ENCODE measurements at places on chromosomes 11 and 22.

GRCh38 chr11:56808326-56808725, 59.8 kb upstream of the OR9G4 start:
- DNase-seq, result no peak

DNA sequence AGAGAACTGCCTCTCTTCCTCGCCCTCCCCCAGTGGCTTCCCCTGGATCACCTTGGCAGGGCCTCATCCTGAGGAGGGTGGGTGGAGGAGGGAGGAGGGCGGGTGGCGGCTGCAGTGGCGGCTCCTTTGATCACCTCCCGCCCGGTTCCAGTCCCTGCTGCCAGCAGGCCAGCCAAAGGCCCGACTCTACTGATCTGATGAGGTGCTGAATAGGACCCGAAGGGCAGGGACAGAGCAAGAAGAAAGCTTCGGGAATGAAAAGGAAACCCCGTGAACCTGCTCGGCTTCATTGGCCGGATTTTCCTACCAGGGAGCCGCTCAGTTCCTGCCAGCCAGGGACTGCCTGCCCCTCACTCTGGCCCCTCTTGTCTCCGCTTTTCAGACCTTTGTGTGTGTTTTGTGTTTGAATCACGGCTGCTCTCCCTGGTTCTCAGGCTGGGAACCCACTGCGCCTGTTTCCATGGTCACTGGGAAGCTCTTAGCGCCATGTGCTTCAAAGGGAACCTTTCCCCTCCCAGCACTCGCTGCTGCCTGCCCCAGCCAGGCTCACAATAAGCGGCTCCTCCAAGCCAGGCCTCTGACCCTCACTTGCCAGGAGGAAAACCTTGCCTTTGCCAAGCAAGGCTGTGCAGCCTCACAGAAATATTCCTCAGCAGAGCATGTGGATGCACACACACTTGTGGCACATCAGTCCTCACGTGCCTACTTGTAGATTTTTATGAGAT, 56.8 kb downstream of the C22orf31 start:
- peak; percentile 10 for DNase-seq

DNA sequence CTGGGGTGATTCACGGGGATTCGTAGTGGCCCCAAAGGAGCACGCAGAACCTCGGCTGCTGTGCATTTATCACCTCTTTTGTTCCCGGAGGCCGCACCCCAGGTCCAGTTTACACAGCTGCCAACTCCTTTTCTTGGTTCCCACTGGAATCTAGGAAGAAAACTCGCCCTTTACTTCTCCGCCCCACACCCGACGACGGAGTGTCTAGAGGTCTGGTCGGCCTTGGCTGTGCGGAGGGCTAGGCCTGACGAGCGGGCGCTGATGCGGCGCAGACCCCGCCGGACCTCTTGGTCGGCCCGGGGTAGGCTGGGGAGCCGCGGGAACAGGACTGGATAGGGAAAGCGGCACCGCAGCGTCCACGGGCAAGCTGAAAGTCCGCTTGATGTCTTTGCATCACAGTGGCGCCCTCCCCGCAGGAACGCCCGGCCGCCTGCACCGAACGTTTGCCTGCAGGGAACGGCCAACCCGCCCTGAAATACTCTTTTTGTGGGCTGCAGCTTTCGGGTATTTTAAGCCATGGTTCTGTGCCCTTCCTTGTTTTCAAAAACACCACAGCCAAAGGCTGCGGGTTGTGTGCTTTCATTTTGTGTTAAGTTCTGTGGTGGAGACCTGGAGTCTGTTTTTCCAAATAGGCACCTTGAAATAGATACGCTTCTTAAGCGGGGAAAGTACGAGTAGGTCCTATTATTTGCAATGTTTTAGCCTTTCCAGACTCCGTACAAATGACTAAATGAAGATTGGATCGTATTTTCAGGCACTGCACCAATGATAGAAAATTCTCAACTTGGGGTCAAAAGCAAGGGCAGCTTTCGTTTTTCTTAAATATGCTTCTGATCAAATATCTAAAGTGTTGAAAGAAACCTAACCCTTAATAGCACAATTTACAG, 829 bp upstream of the ZBED5 start:
- no peak for DNase-seq

- no peak for DNase-seq
These were observed 19.9 kb upstream of the TMEM184B start for GRCh38 chr22:38292694-38293093.

- no peak for DNase-seq
These were observed 51.5 kb upstream of the SPATA19 start for GRCh38 chr11:133896642-133897330.

GRCh38 chr11:128723531-128723930, 29.7 kb downstream of the FLI1 start:
- DNase-seq, result no peak

DNA sequence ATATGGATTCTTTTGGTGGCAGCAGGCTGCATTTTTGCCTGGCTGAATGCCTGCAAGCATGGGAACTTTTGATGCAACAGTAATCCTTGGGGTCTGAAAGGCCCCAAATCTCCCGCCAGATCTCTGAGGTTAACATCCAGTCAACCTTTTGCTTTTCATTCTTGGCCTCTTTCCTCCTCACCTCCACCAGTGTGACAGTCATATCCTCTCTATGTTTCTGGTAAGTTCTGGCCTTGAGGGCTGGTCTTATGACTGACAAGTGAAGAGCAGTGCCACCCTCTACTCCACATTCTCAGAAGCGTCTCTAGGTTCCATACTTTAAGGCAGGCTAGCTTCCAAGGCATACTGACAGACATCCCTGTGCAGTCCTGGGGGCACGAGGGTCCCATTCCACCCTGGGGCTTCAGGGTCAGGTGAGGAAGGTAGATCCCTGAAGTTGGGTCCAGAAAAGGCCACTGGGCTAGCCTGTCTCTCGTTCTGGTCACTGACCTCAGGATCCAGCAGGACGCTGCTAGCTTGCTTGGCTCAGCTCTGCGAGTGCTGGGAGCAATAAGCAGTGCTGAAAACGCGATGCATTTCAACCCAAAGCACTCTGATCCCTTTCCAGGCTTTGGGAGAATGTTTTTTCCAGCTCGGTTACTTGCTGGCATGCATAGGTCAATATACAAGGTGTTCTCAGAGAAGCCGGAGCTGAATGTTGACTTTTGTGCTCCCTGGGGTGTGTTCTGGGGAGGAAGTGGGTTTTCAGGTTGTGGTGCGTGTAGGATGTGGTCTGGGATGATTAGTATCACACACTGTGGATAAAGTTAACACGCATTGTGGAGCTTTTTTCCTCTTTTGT, 75.2 kb downstream of the PTPRJ start:
- DNase-seq, result peak; percentile 46

GRCh38 chr11:126857860-126858808, 142.4 kb downstream of the KIRREL3 start:
- DNase-seq, result peak; percentile 58

DNA sequence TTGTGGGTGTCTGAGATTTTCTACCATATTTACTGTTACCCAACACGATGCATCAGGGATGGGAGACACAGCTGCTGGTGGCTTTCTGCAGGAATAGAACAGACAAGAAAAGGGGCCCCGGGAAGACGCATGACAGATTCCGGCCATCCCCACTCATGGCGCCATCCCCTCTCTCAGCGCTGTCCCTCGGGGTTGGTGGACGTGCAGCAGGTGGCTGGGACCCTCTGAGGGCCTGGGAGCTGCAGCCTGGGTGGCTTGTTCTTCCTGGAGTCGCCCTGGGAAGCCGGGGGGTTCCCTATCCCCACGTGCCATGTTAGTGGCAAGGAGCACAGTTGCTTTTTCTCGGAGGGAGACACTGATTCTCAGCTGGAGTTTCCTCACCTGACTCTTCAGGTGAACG, 1123.3 kb downstream of the BRD1 start:
- DNase-seq, result no peak

GRCh38 chr11:90204832-90205646, 17.8 kb downstream of the CHORDC1 start:
- peak; percentile 56 for DNase-seq

DNA sequence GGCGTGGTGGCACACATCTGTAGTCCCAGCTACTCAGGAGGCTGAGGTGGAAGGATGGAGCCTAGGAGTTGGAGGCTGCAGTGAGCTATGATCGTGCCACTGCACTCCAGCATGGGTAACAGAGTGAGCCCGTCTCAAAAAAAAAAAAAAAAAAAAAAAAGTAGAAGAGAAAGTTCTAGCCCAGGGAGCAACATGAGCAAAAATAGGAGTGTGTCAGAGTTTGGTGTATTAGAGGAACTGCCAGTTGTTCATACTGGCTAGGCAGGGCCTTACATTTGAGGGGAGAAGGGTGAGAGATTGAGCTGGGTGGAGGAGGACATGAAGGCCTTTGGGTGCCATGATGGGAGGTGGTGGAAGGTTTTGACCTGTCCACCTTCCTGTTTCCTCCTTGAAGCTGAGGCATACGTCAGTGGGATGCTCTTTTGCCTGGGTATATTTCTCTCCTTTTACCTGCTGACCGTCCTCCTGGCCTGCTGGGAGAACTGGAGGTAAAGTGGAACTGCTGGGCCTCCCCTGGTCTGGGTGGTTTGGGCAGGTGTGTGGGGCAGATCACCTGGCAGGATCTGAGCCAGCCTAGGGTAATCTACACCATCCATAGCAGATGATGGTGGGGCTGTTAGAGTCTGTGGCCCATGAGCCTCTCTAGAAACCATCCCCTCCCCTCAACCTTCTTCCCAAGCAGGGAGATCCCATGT, 7.3 kb downstream of the SIDT2 start:
- no peak for DNase-seq

DNA sequence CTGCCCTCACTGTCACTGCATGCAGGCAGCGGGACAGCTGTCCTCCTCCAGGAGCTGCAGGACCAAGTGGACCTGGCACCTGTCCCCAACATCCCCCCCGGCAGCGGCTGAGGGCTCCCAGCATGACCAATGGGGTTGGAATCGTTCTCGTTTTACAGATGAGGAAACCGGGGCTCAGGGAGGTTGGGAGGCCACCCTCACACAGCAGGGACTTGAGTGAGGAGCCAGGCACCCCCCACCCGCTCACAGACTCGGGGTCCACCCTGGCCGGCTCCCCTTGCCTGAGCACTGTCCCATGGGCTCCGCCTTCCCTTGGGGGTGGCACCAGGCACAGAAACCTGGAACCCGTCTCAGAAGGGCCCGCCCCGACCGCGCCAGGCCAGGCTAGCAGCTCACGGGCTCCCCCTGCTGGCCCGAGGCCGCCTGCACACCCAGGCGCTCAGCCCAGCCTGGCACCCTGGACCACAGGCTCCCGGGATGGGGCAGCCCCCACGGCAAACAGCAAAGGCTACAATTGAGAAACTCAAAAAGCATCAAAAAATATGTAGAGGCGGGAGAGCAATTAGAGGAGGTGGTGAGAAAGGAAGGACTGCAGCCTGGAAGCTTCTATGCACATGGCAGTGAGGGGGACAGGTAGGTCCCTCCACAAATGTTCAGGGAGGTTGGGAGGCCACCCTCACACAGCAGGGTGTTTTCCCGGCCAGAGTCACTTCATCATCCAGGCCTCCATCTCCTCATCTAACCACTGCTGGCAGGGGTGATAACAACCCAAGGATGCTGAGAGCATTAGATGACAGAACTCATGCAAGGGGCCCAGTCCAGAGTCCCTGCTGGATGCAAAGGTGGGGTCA, 12.8 kb downstream of the MACROD1 start:
- DNase-seq, result peak; percentile 36

- no peak for DNase-seq
These were observed 49.7 kb downstream of the CYTH4 start for GRCh38 chr22:37331856-37332536.

- DNase-seq, result no peak
These were observed 177.4 kb downstream of the SBF2 start for GRCh38 chr11:10116588-10116987.

- DNase-seq, result no peak
These were observed 110.6 kb downstream of the SGSM3 start for GRCh38 chr22:40480996-40481395.

GRCh38 chr11:17406082-17406817, 17.8 kb upstream of the KCNJ11 start:
- DNase-seq, result no peak

DNA sequence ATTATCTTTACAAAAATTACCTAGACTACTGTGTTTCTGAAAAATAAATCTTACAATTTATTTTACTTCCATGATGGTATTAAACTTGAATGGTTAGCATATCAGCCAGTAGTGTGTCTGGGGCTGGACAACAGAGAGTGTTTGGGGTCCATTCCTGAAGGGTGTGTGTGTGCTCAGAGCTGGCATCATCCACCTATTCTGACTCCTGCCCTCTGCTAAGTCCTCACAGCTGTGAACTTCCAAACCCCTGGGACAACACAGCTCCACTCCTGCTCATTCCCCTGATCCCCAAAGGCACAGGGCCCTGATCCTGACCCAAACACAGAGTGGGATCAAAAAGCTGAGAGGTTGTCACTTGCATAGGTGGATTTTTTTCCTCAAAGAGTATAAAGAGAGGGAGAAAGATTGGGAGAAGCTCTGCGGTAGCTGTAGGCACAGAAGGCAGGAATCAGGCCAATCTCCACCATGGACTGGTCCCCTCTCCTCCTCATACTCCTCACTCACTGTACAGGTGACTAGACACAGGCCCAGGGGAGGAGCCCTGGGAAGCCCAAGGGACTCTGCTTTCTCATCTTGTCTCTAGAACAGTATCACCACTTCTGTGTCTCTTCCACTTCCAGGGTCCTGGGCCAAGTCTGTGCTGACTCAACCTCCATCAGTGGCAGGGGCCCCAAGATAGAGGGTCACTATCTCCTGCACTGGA, 55.7 kb upstream of the TOP3B start:
- no peak for DNase-seq

GRCh38 chr11:122672892-122673291, 17.4 kb downstream of the UBASH3B start:
- no peak for DNase-seq

Measured in fibroblast of skin of right quadriceps (primary cell).